ENCODE measurements at places on chromosomes 16 and 17.

DNA sequence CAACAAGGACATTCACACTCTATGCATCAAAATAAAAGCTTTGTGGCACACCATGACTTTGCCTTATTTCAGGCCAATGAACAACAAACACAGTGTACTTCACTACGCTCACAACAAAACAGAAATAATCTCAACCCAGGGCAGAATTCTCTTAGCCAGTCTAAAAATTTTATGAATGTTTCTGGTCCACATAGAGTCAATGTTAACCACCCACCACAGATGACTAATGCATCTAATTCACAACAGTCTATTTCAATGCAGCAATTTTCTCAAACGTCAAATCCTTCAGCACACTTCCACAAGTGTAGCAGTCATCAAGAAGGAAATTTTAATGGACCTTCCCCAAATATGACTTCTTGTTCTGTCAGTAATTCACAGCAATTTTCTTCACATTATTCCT is 101.7 kb downstream of the CHD9 start:
- no peak for DNase-seq

DNA sequence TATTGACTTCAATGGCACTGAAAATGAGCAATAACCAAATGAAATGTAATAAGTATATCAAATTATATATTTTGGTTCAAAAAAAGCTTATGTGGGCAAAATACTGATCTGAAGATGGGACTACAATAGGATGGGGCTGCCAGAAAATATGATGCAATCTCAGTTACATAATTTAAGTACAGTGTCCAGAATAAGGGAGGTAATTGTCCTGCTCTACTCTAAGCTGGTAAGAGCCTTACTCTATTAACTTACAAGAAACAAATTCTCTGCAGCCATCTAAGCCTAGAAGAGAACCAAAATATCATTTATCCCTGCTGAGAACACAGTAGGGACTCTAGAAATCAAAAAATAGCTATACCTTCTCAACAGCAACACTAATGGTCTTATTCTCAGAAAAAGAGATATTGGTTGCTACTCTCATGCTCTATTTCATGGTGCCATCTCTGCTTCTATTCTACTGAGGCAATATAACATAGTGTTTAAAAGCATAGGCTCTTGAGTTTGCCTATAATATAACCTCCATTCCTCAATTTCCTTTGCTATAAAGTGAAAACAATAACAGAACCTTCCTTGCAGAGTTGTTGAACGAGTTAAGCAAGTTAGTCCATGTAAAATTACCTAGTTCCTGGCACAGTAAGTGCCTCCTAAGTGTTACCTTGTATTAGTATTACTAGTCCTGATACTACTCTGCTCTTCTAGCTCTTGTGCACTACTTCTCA is 19.9 kb downstream of the NQO1 start:
- no peak for DNase-seq

- no peak for DNase-seq
Measured at GRCh38 chr17:72053036-72053435, 67.8 kb upstream of the SOX9 start.

GRCh38 chr16:70510216-70510615 is 13.1 kb downstream of the COG4 start:
- no peak for DNase-seq
